ENCODE measurements at places on chromosomes 13 and 19.

DNA sequence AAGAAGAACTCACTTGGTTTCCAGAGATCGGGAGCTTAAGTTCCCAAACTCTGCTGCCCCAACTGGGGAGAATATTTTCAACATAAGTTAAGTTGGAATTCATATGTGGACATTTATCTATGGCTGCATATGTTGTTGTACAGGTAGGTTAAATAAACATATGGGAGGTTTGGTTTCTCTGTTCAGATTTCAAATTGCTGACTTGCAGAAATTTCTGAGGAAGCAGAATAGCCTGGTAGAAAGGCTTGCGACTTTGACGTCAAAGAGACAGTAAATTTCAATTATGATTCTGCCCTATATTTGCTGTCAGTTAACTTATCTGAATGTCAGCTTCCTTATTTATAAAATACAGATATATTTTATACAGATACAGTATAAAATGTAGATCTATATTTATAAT lies 40.0 kb upstream of the TPP2 start:
- H3K4me3 ChIP-seq = no peak overlapping the region
- H3K27me3 ChIP-seq = no peaks in the 10 kb centered on the region
- H3K36me3 ChIP-seq = no peaks in the 10 kb centered on the region
- no peak overlapping the region for H3K27ac ChIP-seq
- DNase-seq = no peak
- no peaks in the 10 kb centered on the region for H3K4me1 ChIP-seq

GRCh38 chr19:40689339-40690049 lies 957 bp downstream of the NUMBL start:
- peak overlapping the region; percentile 83 for H3K4me3 ChIP-seq
- H3K27ac ChIP-seq = peak overlapping the region; percentile 17
- DNase-seq = no peak
- no peaks in the 10 kb centered on the region for H3K27me3 ChIP-seq
- no peaks in the 10 kb centered on the region for H3K36me3 ChIP-seq

- DNase-seq = no peak
- no peaks in the 10 kb centered on the region for H3K36me3 ChIP-seq
- H3K27ac ChIP-seq = no peak overlapping the region
- peaks cover 4% of the 10 kb centered on the region for H3K4me1 ChIP-seq
Observed at GRCh38 chr13:97631158-97631557, 197.2 kb downstream of the RAP2A start.

GRCh38 chr19:14305706-14306105 lies 75.5 kb upstream of the ADGRE5 start:
- no peak overlapping the region for H3K4me3 ChIP-seq
- no peak for DNase-seq
- H3K27me3 ChIP-seq = no peaks in the 10 kb centered on the region
- no peaks in the 10 kb centered on the region for H3K36me3 ChIP-seq

DNA sequence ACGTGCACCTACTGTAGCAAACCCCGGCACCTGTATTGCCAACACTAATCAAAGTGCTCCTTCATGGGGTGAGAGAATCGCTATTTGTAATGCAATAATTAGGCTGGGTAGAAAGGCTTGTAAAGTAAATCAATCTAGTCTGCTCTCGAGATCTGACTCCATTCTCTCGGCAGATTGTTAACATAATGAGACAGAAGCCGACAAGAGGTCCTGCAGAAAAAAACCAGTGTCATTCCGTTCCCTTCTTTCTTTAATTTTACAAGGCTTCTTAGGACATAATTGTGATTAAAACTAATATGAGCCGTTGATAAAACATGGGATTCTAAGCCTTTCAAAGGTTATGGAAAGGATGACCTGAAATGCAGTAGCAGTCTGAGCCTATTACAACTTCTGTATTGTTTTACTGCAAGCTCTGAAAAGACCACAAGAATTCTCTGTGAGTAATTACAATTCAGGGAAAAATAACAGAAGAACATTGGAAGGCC lies 530.0 kb downstream of the PCDH9 start:
- H3K36me3 ChIP-seq = no peaks in the 10 kb centered on the region
- H3K4me3 ChIP-seq = no peak overlapping the region
- no peak for DNase-seq
- H3K27ac ChIP-seq = no peak overlapping the region

GRCh38 chr19:10013834-10014618 lies 743 bp downstream of the RDH8 start:
- DNase-seq = no peak
- H3K27me3 ChIP-seq = peaks cover 4% of the 10 kb centered on the region
- no peaks in the 10 kb centered on the region for H3K4me1 ChIP-seq
- H3K4me3 ChIP-seq = no peak overlapping the region
- H3K27ac ChIP-seq = no peak overlapping the region

DNA sequence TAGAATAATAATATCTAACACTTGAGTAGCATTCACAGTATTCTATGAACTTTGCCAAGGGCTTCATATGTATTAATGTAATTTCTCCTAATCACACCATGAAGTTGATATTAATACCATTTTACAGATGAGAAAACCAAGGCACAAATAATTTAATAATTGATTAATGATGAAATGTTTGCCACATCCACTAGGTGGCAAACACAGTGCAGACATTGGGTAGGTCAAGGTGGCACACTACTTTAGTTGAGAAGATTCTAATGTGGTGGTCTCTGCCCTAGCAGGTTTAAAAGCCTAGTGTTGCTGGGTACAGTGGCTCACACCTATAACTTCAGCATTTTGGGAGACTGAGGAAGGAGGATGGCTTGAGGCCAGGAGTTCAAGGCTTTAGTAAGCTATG lies 412.4 kb downstream of the SUCLA2 start:
- no peaks in the 10 kb centered on the region for H3K4me1 ChIP-seq
- no peaks in the 10 kb centered on the region for H3K27me3 ChIP-seq
- no peaks in the 10 kb centered on the region for H3K36me3 ChIP-seq
- H3K4me3 ChIP-seq = no peak overlapping the region
- no peak for DNase-seq

DNA sequence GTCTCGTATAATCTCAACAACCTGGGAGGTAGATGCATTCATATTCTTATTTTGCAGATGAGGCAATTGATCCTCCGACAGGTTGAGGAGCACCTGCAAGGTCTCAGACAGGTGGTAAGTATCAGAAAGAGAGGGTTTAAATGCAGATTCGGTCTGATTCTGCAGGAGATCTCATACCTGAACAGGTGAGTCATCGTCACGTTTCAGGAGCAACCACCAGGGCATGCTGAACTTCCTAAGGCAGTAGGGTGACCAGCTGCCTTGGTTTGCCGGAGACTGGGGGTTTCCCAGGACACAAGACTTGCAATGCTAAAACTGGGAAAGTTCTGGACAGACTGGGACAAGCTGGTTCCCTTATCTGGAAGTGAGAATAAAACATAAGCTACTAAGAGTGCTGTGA lies 68.8 kb upstream of the TSHZ3 start:
- H3K27ac ChIP-seq = no peak overlapping the region
- H3K36me3 ChIP-seq = no peaks in the 10 kb centered on the region
- H3K4me3 ChIP-seq = no peak overlapping the region
- DNase-seq = peak; percentile 63
- H3K27me3 ChIP-seq = no peaks in the 10 kb centered on the region

- H3K4me1 ChIP-seq = peaks cover 17% of the 10 kb centered on the region
- no peaks in the 10 kb centered on the region for H3K27me3 ChIP-seq
- peak overlapping the region; percentile 65 for H3K27ac ChIP-seq
- H3K4me3 ChIP-seq = no peak overlapping the region
- peak; percentile 90 for DNase-seq
Observed at GRCh38 chr19:2524840-2525723, 49.2 kb downstream of the GADD45B start.

DNA sequence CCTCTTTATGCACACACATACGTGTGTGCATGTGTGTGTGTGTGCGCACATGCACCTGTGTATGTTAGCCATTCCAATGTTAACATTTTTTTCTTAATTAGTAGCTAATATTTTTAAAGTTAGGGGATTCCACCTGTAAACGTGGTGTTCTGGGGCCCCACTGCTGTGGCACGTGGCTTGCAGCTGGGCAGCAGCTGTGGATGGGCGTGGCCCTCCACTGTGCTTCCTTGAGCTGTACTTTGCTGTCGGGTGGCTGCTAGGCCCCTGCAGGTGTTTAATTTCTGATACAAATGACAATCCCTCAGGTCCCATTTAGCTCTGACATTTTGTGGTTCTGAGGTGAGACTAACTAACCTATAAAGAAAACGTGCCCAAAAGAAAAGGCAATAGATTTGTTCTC lies 58.9 kb upstream of the GJB6 start:
- no peak overlapping the region for H3K4me3 ChIP-seq
- H3K36me3 ChIP-seq = no peaks in the 10 kb centered on the region
- H3K4me1 ChIP-seq = no peaks in the 10 kb centered on the region
- DNase-seq = no peak
- no peak overlapping the region for H3K27ac ChIP-seq

DNA sequence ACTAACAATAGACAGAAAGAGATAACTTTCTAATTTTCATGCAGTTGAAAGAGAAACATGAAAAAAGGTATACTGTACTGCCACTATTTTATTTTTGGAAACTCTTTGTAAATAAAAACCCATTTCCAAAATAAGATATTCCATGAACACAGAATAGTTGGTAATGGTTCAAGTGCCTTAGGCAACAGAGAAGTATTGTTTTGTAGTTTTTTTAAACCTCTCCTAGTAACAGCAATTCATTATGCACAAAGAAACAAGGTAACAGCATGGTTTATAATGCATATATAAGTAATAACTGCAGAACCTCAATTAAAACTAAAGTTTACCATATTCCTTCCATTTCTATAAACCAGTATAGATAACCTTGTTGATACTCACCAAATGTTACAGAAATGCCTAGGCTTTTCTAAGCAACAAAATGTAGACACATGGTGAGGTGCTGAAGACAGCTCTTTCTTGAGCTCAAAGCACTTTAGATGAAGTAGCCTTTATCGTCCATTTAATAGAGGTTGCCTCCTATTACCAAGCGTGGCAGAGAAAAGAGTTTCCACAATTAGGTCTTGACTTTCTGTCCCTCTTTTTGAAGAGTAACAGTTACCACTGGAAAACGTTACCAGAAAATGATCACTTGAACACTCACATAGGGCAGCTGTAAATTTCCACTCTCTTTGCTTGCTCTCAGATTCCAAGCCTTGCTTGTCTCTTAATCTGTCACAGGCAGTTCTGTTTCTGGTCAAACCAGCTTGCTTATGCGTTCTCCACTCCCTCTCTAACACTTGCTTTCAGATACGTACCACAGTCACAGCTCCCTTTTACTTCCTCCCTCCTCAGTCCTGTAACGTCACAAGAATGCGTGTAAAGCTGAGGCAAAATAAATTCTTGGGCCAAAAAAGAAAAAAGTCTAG lies 42.9 kb downstream of the CAB39L start:
- DNase-seq = peak; percentile 32
- no peaks in the 10 kb centered on the region for H3K4me1 ChIP-seq
- peak overlapping the region; percentile 13 for H3K4me3 ChIP-seq

GRCh38 chr13:96982672-96983071 lies 11.6 kb downstream of the OXGR1 start:
- no peaks in the 10 kb centered on the region for H3K36me3 ChIP-seq
- H3K4me3 ChIP-seq = no peak overlapping the region
- H3K27ac ChIP-seq = peak overlapping the region; percentile 62
- no peaks in the 10 kb centered on the region for H3K27me3 ChIP-seq
- no peak for DNase-seq
- H3K4me1 ChIP-seq = no peaks in the 10 kb centered on the region

DNA sequence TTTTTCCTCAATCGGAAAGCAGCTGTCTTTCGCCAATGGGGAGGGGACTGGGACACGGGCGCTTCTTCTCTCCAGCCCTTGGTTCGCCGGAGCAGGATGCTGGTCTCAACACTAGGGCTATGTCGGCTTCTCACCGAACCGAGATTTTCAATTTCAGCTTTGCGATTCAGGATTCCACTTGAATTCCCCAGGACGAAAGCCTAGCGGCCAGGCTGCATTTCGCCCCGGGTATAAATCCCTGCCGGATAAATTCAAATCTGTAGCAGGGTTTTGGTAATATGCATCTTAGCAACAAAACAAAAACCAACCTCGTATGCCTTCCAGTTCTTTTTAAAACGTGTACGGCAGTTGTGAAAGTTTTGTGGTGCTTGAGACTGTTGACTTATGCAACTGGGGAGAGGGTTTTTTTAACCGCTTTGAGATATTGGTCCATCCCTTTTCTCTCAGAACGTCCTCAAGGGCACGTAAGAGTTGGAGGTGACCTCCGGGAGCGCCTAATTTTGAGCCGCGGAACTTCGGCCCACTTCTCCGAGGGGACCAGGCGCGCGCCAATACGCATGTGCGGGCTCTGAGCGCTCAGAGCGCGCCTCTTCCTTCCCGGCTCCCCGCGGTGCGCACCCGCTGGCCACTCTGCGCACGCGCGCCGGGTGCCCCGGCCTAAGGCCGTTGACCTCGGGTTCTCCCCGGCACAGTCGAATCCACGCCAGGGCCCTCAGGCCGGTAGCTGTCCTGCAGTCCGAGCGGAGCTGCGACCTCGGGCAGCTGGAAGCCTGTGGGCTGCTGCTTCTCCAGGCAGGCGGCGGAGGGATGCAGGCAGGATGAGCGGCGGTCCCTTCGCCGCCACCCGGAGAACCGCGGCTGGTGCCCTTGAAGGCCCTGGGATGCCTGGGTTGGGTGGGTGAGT lies 7.6 kb downstream of the POU4F1 start:
- DNase-seq = no peak
- H3K27ac ChIP-seq = no peak overlapping the region
- no peaks in the 10 kb centered on the region for H3K36me3 ChIP-seq
- H3K4me3 ChIP-seq = no peak overlapping the region
- peaks cover 88% of the 10 kb centered on the region for H3K27me3 ChIP-seq
- no peaks in the 10 kb centered on the region for H3K4me1 ChIP-seq

- no peaks in the 10 kb centered on the region for H3K27me3 ChIP-seq
- H3K36me3 ChIP-seq = no peaks in the 10 kb centered on the region
- H3K4me1 ChIP-seq = no peaks in the 10 kb centered on the region
Observed at GRCh38 chr13:108828086-108828815, 198.8 kb downstream of the MYO16 start.

GRCh38 chr19:51594774-51595109 lies 23.7 kb downstream of the ZNF175 start:
- no peak for DNase-seq
- no peaks in the 10 kb centered on the region for H3K27me3 ChIP-seq
- H3K4me3 ChIP-seq = peak overlapping the region; percentile 65
- H3K27ac ChIP-seq = no peak overlapping the region
- H3K4me1 ChIP-seq = peaks cover 8% of the 10 kb centered on the region

- H3K4me1 ChIP-seq = no peaks in the 10 kb centered on the region
- H3K36me3 ChIP-seq = no peaks in the 10 kb centered on the region
- H3K27me3 ChIP-seq = no peaks in the 10 kb centered on the region
- no peak for DNase-seq
Observed at GRCh38 chr19:28899703-28900102, 313.2 kb downstream of the UQCRFS1 start.

GRCh38 chr19:16334411-16334810 lies 9.8 kb downstream of the KLF2 start:
- H3K36me3 ChIP-seq = no peaks in the 10 kb centered on the region
- no peak overlapping the region for H3K4me3 ChIP-seq
- H3K27ac ChIP-seq = no peak overlapping the region
- DNase-seq = no peak
- peaks cover 13% of the 10 kb centered on the region for H3K4me1 ChIP-seq

DNA sequence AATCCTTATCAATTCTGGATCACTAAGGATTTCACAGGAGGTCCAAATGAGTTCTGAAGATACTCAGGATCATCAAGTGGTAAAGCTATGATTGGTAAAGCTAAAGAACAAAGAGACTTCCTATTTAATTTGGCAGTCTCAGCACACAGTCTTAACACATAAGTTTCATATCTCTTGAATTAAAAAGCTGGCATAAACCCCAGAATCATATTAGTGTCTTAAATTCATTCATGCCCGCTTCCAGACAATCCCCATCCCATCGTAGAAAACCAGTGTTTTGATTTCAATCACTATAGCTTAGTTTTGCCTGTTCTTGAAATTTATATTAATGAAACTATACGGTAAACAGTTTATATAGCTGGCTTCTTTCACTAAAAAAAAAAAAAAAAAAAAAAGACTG lies 278.7 kb downstream of the DIAPH3 start:
- no peaks in the 10 kb centered on the region for H3K36me3 ChIP-seq
- no peak for DNase-seq
- H3K4me3 ChIP-seq = no peak overlapping the region
- H3K27ac ChIP-seq = no peak overlapping the region

All from thyroid gland (tissue), 4 donors.